ENCODE measurements at places on chromosomes 11 and 22.

DNA sequence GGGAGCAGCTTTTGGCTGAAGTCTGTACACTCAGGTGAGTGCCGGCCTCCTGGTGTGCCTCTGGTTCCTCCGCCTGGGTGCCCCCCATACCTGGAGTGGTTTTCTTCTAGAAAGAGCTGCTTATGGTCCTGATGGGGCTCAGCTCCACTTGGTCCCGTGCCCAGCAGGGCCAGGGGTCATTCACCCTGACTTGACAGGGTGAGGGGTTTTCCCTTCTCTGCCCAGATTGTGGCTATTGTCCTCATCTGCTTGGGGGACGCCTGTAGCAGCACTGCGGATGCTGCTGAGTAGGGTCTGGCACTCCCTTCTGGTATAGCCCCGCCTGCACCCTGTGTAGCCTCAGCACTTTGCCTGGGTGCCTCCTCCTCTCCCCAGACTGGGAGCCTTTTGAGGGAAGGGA lies 8.2 kb downstream of the OMP start:
- DNase-seq = no peak

GRCh38 chr11:2443881-2444820 lies at the start of gene TRPM5:
TRPM5 (minus strand) TSS chr11:2444514; CDS start chr11:2423036, 21,478 bp downstream.
- DNase-seq = peak; percentile 53

DNA sequence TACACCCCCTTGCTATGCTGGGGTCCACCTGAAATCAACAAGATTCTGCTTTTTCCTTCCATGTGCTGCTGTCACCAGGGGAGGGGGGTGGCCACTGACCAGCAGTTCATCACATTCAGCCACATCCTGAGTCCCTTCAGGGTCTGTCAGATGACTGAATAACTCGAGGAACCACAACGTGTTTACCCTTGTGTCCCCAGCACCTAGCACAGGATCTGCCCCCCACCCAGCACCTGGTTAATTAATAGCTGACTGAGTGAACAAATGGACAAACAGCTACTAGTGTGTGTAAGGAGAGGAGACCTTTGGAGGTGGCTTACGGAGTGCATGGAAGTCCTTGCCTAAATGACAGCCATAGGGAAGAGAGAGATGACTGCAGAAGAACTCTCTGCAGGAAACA lies 119.5 kb upstream of the NCAM1 start:
- no peak for DNase-seq

GRCh38 chr22:19412478-19412877 lies 19.1 kb downstream of the HIRA start:
- DNase-seq = no peak
